ENCODE measurements at places on chromosomes 3 and 15.

DNA sequence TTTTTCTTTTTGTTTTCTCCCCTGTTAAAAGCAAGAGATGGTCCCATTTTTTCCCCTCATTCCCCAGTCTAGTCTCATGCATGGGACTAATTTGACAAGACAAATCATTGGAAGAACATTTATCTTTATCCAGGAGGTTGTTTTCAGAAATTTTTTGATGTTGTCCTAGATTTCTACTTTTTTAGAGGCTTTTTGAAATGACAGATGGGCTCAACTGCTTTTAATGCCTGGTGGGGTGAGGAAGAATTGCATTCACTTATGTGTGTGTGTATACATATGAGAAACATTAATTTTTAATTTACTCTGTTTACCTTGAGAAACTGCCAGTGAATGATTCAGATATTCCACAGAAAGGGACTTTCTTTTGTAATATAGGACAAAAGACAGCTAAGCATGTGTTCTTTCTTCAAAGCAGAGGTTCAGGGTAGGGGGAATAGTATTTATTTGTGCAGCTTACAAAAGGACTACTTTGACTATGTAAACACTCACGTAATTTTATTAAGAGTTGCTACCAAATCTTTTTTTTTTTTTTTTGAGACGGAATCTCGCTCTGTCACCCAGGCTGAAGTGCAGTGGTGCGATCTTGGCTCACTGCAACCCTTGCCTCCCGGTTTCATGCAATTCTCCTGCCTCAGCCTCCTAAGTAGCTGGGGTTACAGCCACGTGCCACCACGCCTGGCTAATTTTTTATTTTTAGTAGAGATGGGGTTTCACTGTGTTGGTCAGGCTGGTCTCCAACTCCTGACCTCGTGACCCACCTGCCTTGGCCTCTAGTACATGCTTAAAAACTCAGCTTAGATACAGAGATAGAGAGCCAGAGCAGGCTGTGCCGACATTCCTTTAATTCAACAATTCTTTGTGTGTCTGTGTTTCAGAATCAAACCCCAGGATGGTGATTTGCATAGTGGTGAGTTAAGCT, 130.1 kb upstream of the RARB start:
- no peak for DNase-seq

GRCh38 chr15:81155375-81156218, 21.5 kb downstream of the CFAP161 start:
- peak; percentile 15 for DNase-seq

- no peak for DNase-seq
Observed at GRCh38 chr3:99641982-99642381, 3.6 kb downstream of the COL8A1 start.

- DNase-seq, result peak; percentile 14
Observed at GRCh38 chr15:74906067-74906449, 593 bp downstream of the FAM219B start.

- DNase-seq, result no peak
Observed at GRCh38 chr15:95973566-95974256, 356.8 kb upstream of the NR2F2 start.

GRCh38 chr3:190514413-190515153, 698 bp downstream of the IL1RAP start:
- peak; percentile 57 for DNase-seq

GRCh38 chr15:69908590-69909420, 188.9 kb downstream of the TLE3 start:
- DNase-seq, result peak; percentile 67

- DNase-seq, result no peak
Observed at GRCh38 chr3:50689558-50689957, 14.8 kb downstream of the DOCK3 start.

GRCh38 chr15:74395319-74396145, 28.1 kb upstream of the CYP11A1 start:
- no peak for DNase-seq

DNA sequence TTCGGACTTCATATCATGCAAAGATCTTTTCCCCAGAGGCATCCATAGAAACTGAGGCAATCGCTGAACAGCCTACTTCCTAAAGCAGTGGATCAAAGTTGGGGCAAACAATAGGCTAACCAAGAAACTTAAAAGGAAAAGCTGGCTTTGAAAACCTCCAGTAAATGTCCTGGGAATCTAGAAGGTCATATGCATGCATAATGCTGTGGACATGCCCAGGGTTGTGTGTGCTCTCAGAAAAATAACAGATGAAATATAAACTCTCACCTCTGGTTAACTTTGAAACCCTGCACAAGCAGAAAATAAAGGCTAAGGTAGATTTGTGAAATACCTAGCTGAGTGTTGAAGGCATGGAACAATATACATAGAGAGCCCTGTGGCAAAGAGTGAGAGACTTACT, 96.3 kb downstream of the MYO9A start:
- no peak for DNase-seq

DNA sequence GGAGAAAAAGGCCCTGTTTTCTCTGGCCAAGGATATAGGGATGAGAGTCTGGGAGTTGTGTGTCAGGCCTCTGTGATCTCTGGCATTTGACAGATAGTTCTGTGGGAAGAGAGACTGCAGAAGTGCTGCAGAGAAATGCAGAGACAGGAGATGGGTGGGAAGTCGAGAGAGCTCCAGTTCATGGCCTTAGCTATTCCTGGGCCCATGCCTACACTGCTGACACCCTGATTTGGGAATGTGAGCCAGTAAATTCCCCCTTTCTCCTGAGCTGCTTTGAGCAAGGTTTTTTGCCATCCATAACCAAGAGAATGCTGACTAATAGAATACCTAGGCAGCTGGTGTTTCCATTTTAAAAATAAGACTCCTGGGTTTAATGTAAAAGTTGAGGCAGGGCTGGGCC, 59.3 kb downstream of the EBLN2 start:
- DNase-seq, result no peak

DNA sequence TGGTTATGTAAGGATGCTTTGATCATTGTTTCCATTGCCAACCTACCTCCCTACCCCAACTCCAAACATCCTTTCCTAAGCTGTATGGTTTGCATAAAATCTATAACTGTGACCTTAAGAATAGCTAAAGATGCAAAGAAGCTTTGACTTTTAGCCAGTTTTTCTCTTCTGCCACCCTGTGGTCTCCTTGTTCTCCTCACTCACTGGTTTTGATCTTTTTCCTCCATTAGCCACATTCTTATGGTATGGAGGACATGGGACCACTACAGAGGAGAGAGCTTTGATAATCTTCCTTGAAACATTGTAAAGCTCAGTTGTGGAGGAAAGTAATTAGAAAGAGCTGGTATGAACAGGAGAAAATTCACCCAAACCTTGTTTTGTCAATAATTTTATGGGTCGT, 115.9 kb downstream of the NEK11 start:
- DNase-seq, result no peak

- no peak for DNase-seq
Observed at GRCh38 chr3:26587571-26587970, 35.0 kb upstream of the LRRC3B start.

- DNase-seq, result no peak
Observed at GRCh38 chr15:66102563-66103292, 150.8 kb downstream of the MEGF11 start.

- no peak for DNase-seq
Observed at GRCh38 chr3:160400702-160401150, 1.3 kb downstream of the SMC4 start.

- peak; percentile 75 for DNase-seq
Observed at GRCh38 chr3:43855674-43856299, 165.0 kb downstream of the ABHD5 start.

GRCh38 chr3:141933421-141934300, 57.2 kb downstream of the ATP1B3 start:
- no peak for DNase-seq

DNA sequence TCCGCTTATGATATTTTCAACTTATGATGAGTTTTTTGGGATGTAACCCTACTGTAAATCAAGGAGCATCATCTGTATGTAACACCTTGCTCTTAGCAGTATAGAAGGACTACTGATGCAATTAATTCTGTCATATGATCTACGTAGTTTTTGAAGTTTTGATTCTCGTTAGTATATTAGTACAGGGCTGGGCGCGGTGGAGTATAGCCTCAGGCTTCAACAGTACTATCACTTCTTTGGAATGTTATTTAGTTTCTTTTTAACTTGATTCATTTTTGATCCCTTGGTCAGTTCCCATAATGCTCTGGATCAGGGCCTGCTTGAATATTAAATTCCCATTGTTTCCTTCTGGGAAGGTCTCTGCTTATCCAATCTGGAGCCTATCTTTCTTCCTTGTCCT, 23.9 kb upstream of the AP4E1 start:
- peak; percentile 27 for DNase-seq

DNA sequence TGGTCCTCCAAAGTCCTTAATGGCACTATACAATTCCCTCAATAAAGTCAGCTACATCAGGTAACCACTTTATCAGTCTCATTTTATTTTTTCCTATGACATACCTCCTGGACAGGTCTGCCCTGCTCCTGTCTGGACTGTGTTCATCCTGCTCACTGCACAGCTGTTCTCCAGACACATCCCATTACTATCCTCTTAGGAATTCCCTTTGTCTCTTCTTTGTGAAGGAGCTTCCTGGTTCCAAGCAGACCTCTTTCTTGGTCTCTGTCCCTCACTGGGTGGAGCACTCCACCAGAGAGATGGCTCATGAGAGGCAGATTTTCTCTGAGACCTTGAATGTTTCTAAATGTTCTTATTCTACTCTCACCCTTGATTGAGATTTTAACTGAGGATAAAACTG, 60.1 kb downstream of the KY start:
- DNase-seq, result no peak

GRCh38 chr15:75694241-75695182, 18.1 kb downstream of the CSPG4 start:
- DNase-seq, result peak; percentile 95

GRCh38 chr15:85456798-85457197, 76.4 kb downstream of the AKAP13 start:
- no peak for DNase-seq

- DNase-seq, result no peak
Observed at GRCh38 chr3:42667096-42667522, 13.6 kb downstream of the ZBTB47 start.

GRCh38 chr3:173109143-173109542, 31.9 kb downstream of the SPATA16 start:
- peak; percentile 86 for DNase-seq

GRCh38 chr3:168847291-168847883, 751.7 kb upstream of the GOLIM4 start:
- peak; percentile 68 for DNase-seq

GRCh38 chr3:101836652-101837598, 12.4 kb upstream of the NFKBIZ start:
- DNase-seq, result peak; percentile 50

- DNase-seq, result no peak
Observed at GRCh38 chr3:76021376-76021775, 236.0 kb upstream of the ZNF717 start.

DNA sequence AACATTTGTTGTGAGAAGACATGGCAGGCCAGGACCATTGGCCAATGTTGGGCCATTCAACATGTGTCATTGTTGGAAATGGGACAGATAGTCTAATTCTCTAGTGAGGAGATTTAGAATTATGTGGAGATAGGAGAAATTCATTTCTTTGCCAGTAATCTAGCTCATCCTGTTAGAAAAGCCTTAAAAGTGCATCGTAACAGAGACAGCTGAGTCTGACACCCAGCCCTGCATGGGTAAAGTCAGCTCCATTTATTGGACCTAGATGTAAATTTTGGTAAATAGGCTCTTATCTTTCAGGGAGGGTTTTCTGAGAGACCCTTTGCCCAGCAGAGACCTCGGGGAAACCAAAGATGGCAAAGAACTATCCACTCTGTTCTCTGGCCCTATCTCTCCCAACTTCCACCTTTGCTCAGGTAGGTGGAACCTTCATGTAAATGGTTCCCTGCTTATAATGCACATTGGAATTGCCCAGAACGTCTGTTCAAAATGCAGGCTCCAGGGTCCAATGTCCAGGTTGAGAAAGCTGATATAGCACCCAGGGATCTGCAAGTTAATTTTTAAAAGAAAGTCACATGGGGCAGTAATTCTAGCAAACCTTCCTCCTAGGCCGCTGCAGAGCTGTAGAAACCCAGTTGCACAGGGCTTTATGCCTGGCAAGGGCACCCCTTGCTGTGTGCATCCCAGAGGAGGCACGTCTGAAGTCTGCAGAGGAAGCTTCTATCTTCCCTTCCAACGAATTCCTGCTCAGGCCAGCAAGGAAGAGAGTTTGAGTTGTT, 365.9 kb upstream of the PROK2 start:
- DNase-seq, result no peak

GRCh38 chr15:93035953-93036810, 52.8 kb downstream of the RGMA start:
- DNase-seq, result no peak

GRCh38 chr3:188476935-188477334, 323.0 kb downstream of the LPP start:
- no peak for DNase-seq

GRCh38 chr3:173191611-173192010, 50.6 kb upstream of the SPATA16 start:
- DNase-seq, result peak; percentile 47

- no peak for DNase-seq
Observed at GRCh38 chr3:30691944-30692343, 85.5 kb downstream of the TGFBR2 start.
